ENCODE measurements at places on chromosomes 12 and 14.

- DNase-seq, result no peak
These were observed 4.1 kb upstream of the WIF1 start for GRCh38 chr12:65125247-65125646.

GRCh38 chr14:71523630-71524319 lies 408.5 kb upstream of the RGS6 start:
- no peak for DNase-seq

DNA sequence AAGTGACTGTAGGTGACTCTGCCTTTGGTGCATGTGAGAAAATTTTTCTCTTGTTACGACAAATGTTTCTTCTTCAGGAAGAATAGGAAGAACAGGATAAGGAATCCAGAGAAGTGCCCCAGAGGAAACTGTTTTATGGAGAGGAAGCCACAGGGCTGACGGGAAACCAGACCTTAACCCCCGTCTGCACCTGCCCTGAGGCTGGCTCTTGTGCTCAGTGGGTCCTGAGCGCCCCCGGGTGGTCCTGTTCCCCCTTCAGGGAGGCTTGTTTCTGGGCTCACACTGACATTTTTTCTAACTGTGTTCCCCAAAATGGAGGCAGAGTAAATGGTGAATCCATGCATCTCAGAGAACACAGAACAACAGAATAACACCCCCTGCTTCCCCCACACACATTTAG lies 691.8 kb downstream of the TMEM121 start:
- DNase-seq, result no peak

GRCh38 chr14:43983721-43984120 lies 523.4 kb downstream of the FSCB start:
- DNase-seq, result no peak

DNA sequence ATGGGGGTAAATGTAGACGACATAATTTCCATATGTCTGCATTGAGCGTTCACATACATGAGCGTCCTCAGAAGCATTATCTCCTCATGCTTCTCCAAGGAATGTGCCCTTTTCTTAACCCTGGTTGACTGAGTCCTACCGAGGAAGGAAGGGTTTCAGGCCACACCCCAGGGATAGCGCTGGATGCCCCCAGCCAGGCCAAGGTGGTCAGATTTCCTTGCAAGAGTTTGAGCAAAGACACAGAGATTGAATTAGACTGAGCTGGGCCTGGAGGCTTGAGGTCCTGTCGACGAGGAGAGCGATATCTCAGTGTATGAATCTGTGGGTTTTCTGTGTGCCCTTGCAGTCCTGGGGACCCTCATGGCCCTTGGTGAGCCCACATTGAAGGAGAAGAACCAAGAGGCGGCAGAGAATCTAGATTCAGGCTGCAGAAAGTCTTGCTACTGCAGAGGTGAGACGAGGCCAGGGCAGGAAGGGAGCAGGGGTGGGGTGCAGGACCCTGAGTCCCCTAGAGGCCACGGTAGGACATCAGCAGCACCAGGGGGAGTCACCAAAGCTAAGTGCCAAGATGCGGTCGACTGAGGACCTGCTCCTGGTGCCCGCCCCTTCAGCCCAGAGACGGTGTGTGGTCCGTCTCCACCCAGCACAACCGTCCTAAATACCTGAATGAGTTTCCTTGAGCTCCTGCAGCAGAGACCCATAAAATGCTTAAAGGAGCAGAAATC lies 94.7 kb upstream of the DIO3 start:
- no peak for DNase-seq

DNA sequence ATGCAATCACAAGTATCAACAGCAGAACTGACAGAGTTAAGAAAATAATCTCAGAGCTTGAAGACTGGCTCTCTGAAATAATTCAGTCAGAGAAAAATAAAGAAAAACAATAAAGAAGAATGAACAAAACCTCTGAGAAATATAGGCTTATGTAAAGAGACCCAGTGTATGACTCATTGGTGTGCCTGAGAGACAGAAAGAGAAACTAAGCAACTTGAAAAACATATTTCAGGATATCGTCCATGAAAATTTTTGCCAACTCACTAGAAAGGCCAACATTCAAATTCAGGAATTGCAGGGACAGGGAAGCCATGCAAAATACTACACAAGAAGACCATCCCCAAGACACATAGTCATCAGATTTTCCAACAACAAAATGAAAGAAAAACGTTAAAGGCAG lies 56.2 kb downstream of the APOBEC1 start:
- DNase-seq, result peak; percentile 39

- no peak for DNase-seq
These were observed 107.2 kb downstream of the DUSP6 start for GRCh38 chr12:89245090-89245489.

- DNase-seq, result peak; percentile 72
These were observed 3.6 kb downstream of the ZNF839 start for GRCh38 chr14:102323102-102323501.

DNA sequence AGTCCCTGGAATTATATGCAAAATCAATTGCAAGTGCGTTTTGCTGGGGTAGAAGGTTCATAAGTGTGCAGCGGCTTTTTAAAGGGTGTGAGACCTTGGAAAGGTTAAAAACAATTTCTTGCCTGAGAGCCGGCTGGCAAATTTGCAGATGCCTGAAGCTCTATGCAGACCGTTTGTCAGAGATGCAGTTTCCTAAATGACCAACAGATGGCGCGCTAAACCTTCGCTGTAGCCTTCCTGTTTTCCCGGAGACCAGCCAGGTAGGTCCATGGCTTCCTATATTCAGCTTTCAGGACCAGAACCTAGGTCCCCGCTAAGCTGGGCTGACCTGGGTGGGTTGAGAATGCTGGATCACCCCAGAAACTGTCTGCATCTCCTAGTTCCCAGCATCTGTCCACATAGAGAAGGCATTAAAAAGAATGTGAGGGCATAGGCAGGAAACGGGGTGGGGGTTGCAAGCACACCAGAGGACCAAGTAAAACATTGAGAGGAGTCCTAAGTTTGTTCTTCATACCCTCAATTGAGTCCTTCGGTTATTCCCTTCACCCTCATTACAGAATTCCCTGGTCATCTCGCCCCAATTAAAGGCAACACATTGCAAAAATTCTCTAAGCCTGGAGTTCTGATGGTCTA lies 5.7 kb upstream of the NOS1 start:
- DNase-seq, result peak; percentile 55

GRCh38 chr14:70454731-70455130 lies 2.8 kb downstream of the ADAM21 start:
- DNase-seq, result no peak

GRCh38 chr12:96886998-96887677 lies 19.9 kb upstream of the NEDD1 start:
- DNase-seq, result no peak

DNA sequence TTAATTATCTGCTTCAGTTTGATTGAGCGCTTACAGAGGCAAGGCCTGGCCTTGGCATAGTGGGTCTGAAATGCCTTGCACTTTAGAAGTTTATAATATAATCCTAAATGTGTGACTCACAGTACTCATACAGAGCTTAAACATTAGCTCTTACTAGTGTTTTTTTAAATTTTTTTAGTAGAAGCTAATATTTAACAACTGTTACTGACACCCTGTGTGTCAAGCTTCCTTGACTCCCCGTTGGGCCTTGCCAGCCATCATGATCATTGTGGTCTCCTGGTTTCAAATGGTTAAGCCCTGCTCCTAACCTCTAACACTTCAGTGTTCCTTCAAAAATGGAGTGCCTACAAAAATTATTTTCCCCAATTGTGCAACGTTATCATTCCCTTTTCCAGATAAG lies 126.9 kb downstream of the GALC start:
- no peak for DNase-seq

DNA sequence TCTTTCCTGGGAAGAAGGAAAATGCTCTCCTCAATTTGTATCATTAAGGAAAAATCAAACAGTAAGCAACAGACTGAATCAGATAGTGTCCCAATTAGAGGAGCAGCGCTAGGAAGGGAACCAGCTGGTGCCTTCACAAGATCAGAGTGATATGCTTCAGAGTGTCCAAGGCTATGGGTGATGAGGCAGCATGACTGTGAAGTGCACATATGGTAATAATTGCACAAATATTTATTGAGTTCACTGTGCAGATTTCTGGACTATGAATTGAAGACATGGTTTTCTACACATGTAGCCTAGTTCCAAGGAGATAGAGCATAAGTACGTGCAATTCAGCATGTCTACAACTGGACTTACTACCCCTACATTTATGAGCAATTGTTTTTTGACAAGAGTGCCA lies 78.8 kb upstream of the EVL start:
- DNase-seq, result no peak

- DNase-seq, result no peak
These were observed 3.1 kb downstream of the CEBPE start for GRCh38 chr14:23115918-23116317.

- no peak for DNase-seq
These were observed 29.5 kb downstream of the CACNA1C start for GRCh38 chr12:2082321-2082720.

DNA sequence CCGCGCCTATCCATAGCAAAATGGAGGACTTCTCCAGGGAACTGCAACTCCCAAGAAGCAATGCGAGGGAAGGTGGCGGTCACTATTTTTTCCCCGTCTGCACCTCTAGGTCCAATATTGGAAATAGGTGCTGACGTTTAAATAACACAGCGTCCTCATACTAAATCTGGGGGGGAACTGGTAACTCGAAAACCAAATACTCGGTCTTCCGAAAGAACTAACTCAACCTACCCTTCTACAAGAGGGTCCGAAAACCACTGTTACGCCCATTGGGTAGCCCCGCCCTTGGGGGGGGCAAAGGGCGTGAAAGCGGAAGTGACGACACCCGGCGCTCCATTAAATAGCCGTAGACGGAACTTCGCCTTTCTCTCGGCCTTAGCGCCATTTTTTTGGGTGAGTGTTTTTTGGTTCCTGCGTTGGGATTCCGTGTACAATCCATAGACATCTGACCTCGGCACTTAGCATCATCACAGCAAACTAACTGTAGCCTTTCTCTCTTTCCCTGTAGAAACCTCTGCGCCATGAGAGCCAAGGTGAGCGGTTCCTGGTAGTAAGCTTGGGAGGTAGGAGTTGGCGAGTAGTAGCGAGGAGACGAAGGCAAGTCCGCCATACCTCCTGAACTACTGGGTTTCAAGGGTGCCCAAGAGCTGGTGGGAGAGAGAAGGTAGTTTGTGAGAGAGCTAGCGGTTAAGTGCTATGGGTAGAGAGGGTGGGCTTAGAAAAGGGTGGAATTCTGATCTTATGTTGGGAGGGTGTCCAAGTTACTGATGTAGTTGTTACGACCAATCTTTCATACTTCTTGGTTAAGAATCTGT lies at the start of gene RPL41:
RPL41 (plus strand) TSS at position 367 of the 815 bp plus-strand sequence.
- DNase-seq, result peak; percentile 92

DNA sequence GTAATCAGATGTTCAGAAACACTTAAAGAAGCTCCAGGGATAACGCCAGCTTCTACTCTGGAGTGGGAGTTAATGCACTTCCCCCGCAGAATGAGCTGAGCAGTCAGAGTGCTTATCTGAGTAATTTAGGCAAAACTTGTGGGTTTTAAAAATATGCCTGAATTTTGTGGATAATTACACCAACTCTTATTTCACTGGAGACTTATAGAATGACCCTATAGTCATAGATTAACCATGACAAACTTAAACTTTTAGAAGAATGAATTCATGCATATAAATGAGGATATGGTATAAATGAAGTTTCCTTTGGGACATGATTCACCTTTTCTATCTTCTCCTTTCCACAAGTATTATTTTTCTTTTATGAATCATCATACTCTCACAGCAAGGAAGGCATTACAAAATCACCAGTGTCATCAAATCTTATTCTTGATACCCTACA lies 241.1 kb upstream of the FBXO33 start:
- no peak for DNase-seq

GRCh38 chr12:104536841-104537240 lies 80.1 kb downstream of the CHST11 start:
- peak; percentile 64 for DNase-seq

- no peak for DNase-seq
These were observed 50.7 kb downstream of the TSPAN9 start for GRCh38 chr12:3127832-3128231.

DNA sequence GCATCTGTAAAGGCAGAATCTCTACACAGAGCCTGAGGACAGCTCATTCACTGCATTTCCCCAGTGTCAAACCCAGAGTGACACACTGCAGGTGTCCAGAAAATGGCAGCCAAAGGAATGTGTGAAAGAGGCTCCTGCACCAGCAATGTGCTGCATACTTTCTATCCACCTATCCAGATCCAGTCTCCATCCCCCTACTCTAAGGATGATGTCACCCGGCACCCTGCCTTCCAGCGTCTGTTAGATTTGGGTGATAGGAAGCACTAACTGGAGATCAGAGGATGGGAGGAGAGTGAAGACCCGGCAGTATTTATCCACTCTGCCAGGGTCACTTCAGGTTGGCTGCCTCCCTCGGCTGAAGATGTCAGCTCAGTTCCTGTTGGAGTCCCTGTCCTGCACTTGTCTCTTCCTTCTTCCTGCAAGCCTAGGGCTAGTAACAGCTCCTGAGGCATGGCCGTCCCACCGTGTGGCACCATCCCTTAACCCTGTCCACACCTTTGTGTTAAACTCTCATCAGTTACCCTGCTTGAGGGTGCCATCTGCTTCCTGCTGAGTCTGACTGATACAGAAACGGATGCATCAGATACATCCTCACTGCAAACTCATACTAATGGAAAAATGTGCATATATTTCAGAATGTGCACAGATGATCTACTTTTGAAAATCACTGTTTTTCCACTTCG lies 13.0 kb upstream of the GPR68 start:
- no peak for DNase-seq

DNA sequence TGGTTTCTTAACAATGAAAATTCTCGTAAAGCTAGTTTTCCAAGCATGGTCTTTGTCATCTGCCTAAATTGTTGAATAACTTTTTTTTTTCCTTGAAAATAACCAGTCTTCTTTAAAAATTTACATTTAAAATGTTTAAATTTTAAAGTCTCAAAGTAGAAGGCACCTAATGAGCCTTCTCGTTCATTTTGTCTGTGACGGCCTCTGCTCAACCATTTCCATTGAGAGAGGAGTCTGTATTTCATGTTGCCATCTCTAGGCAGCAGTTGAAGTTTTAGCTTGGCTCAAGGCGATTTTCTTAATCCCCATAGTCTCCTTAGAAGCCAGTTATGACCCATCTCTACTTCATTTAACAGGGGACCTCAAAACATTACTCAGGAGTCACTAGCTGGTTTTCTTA lies 69.1 kb downstream of the PAPOLA start:
- no peak for DNase-seq

- no peak for DNase-seq
These were observed 24.8 kb upstream of the MUCL1 start for GRCh38 chr12:54829511-54829910.

GRCh38 chr12:132162508-132163031 lies 18.3 kb downstream of the NOC4L start:
- peak; percentile 76 for DNase-seq

- DNase-seq, result peak; percentile 29
These were observed 94.0 kb upstream of the PLEKHA5 start for GRCh38 chr12:19035536-19035935.

DNA sequence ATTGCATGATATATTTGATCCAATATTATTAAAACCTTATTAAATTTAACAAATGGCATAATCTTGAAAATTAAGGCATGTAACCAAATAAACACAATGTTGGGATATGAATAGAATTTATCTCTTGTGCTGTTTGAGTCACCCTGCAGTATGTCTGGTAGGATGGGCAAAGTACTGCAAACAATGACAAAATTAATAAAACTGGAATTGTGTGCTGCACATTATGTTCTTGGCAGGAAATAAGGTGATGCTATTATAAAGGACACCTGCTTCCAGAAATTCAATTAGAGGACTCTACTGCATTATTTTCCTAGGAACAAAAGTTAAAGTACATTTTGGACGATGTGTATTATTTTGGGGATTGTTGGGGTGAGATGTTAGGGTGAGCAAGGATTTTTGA lies 132.7 kb downstream of the PPFIA2 start:
- no peak for DNase-seq

GRCh38 chr12:104384141-104384880 lies 72.4 kb upstream of the CHST11 start:
- peak; percentile 39 for DNase-seq

- DNase-seq, result no peak
These were observed 1.0 kb upstream of the ANO6 start for GRCh38 chr12:45214749-45215418.
